Thoracic aorta (tissue), 2 donors: ENCODE measurements at places on chromosomes 16 and 17. TPM values are rescaled to one million over a fixed set of nuclear protein-coding genes. Genes with fewer than 3 reads are reported as not detected.

Gene SCIMP
- total RNA-seq = 13.4 TPM

GRCh38 chr17:27623614-27624013, 7.4 kb upstream of the LGALS9 start:
- no peak for DNase-seq

GRCh38 chr17:4849011-4849536, 15.9 kb downstream of the MINK1 start:
- DNase-seq = no peak

DNA sequence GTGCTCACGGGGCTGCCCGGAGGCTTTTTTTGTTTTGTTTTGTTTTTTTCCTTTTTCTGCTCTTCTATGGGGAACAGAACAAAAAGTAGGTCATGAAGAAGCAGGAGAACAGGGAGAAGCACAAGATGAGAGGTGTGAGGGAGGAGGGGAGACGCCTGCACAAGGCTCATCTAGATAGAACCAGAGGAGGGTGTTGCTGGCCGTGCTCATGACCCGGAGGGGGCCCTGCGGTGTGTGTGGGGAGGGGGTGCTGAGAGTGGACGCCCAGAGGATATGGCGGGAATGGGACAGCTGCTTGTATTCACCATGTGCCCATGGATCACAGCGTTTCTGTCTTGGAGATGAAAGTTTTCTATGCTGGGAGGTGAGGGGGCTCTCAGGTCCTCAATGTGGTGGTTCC, 183.7 kb downstream of the FOXL1 start:
- no peak for DNase-seq
